ENCODE measurements at places on chromosomes 7 and 10.

GRCh38 chr7:36165059-36165458 is 12.0 kb downstream of the EEPD1 start:
- DNase-seq, result no peak

GRCh38 chr7:67451306-67451705 is 454.7 kb downstream of the TYW1 start:
- no peak for DNase-seq

DNA sequence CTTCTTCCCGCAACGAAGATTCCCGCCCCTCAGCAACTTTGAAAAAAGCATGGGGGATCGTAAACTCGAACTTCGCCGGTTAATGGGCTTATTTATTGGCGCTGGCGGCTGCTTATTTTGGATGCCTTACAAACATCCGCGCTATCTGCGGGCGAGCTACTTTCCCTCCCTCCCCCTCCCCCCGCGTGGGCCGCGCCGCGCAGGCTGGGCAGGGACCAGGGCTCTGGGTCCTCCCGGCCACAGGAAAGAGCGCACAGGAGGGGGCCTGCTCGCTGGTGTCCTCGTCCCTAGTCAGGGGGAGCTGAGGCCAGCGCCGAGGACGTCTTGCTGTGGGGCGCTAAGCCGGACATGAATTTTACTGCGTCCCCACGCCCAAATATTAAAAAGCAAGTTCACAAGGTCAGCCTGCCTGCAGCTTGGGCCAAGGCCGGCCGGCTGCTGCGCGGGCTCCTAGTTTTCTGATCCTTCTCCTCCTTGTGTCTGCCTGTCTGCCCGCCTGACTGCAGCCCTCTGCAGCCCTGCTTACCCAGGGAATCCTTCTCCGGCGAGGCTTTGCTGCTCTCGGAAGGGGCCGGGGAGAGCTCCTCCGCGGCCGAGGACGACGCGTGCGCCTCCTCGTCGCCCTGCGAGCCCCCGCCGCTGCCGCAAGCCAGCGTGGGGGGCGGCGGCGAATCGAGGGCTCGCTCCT is 1.2 kb downstream of the HOXA10 start:
- DNase-seq, result no peak

GRCh38 chr10:130960531-130960930 is 351.0 kb downstream of the TCERG1L start:
- no peak for DNase-seq

GRCh38 chr7:41878309-41879295 is 175.7 kb upstream of the INHBA start:
- no peak for DNase-seq

DNA sequence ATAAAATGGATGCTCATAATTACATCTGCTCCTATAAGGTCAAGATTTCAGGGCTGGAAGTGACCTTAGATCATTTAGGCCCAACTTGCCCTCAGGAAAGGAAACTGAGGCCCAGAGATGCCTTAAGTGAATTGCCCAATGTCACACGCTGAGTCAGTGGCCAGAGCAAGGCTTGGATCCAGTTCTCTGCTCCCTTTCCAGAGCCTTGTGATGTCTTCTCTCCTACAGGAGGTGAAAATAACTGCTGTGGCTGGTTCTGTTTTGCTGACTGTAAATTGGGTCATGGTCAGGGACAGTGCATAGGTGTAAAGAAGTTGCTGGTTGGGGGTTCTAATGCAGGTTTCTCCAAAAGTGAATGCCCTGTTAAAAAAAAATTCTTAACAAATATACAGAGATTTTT is 91.3 kb downstream of the TCF7L2 start:
- no peak for DNase-seq

DNA sequence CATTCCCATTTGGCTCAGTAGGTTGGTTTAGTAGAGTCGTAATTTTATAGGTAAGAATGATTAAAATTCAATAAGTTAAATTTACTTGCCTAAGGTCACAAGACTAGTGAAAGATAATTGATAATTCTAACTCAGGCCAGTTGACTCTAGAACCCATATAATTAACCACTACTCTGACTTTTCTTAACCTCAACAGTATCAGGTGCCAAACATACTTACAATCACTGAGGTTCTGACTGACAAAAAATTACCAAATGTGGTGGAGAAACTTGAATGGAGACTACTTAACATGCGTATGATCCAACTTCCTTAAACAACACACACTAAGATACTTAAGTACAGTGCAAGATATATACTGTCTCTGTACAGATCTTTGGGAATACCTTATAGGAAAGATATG is 667.3 kb upstream of the SORCS1 start:
- DNase-seq, result no peak

Data from activated CD4-positive, alpha-beta T cell treated with anti-CD3 and anti-CD28 coated beads, Interleukin-10, Interleukin-2, amounts not matched to agents 100 ng/mL and 50 ng/mL, durations not matched to agents 16 hours and 8 hours (primary cell).